ENCODE measurements at places on chromosomes 2 and 18.
A peak's percentile ranks its signal among the peaks of the same experiment; 100 is the strongest.

DNA sequence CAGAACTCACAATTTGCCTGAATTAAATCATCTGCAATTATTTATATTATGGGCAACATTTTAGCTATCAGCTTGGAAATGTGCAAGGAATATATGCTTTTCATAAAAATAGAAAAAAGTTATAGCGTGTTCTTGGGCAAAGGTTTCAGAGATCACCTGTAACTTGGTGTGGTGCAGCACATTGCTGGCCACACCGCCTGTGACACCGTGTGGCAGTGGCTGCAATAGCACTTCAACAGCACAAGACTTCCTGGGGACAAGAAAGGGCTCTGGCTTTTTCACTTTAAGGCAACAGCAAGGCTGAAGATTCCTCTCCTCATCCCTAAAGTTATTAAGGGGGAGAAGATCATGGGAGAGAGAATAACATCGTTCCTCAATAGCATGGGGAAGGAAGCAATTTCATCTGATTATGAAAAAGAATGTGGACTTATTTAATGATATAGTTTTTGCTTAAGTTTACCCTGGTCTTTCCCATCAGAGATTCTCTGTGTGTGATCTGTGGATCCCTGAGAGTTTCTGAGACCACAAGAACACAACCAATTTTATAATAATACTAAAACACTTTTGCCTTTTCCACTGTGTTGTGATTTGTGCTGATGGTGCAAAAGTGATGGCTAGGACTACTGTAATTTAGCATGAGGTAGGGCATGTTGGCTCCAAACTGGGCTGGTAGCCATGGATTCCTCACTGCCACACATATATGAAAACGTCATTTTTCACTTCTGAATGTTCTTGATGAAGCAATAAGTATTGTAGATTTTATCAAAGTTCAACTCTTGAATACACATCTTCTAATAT, 15.0 kb upstream of the SERPINB3 start:
- DNase-seq = no peak

DNA sequence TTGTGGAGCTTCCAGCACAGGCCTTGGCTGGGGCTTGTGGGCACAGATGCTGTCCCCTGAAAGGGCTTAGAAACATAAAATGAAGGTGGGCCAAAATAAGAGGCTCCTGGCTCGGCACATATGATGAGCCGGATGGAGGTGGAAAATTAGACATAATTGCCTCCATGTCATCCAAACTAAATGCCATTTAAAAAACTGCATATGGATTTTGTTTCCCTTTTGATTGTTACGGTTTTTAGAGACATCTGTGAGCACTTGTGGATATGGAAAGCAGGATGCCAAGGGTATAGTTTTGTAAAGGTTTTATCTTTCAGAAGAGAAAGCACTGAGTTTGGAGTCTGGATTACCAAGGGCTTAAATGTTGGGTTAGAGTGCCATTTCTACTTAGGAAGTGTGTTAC, 498.3 kb downstream of the RIT2 start:
- DNase-seq = no peak

DNA sequence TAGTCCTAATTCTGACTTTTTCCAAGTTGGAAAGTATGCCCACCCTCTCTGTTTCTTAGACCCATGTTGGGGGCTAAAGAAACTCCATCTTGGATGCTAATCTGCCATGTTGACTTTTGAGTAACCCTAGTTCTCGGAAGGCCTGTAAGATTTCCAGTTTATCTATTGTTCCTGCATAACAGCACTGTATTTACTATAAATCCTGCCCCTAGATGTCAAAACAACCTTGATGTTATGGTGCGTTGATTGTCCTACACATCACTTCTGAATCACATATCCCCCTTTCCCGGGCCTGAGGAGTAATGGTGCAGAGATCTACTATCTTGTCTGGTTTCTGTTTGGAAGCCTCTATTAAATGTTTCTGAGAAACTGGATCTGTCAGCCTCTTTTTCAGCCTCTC, 116.7 kb downstream of the ALK start:
- DNase-seq = no peak

- no peak for DNase-seq
Measured at GRCh38 chr2:227865291-227865690, 6.1 kb upstream of the DAW1 start.

- no peak for DNase-seq
Measured at GRCh38 chr2:10297191-10297830, 5.4 kb upstream of the HPCAL1 start.

DNA sequence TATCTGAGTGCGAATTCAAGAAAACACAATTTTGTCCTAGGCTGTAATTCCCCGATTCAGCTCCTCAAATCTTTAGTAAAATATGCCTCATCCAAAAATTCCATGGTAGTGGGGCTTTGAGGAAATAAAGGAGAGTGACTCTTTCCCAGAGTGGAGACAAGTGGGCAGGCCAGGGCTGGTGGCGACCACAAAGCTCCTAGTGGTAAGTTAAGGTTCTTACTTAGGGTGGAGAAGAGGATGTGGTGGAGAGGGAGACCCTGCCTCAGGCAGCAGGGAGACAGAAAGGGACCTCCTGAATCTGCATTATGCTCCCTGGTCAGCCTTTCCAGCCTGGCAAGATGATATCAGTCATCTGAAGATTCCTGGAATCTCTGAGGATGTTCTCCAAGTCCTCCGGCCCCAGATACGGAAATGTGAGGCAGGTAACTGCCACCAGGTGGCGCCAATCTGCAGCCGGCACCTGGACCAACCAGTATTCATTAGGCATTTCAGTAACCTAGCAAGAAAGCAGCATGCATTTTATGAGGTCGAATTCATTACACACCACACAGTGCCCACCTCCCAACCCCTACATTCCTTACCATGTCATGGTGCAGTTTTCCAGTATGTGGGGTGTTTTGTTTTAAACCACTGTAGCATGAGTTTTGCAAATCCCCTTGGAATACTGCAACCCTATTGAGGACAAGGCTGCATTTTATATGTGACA, 106.4 kb downstream of the POLE4 start:
- DNase-seq = peak; percentile 6

GRCh38 chr2:75356865-75357264, 157.5 kb upstream of the TACR1 start:
- no peak for DNase-seq

DNA sequence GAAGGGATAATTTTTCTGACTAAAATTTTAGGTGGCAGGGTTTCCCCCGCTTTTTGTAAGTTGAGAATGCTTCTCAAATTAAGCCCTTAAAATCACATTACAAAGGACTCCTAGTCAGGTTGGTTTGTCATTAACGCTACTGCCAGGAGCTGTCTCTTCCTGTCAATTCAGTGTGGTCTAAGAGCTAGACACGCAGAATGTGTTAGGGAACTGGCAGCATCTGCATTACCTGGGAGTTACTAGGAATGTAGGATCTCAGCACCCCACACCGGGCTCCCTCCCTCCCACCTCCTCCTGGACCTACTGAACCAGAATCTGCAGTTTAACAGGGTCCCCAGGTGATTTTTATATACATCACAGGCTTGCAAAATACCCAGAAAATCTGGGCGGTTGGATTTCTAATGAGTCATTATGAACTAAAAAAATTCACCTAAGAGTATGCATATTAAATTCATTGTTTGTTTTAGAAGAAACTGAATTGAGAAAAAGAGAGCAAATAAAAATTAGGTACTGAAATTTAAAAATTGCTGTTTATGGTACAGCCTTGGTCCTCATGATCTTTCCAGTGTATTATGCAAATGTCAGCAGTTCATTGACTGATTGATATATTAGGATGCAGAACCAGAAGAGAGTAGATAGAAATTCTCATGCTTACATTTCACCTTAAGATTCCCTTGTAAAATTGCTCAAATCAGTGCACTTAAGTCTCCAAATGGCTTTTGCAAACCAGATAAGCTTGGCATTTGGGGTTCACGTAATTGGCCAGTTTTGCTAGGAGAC, 130.9 kb upstream of the ITGA6 start:
- no peak for DNase-seq

GRCh38 chr2:200746301-200746700, 65.4 kb upstream of the BZW1 start:
- no peak for DNase-seq

DNA sequence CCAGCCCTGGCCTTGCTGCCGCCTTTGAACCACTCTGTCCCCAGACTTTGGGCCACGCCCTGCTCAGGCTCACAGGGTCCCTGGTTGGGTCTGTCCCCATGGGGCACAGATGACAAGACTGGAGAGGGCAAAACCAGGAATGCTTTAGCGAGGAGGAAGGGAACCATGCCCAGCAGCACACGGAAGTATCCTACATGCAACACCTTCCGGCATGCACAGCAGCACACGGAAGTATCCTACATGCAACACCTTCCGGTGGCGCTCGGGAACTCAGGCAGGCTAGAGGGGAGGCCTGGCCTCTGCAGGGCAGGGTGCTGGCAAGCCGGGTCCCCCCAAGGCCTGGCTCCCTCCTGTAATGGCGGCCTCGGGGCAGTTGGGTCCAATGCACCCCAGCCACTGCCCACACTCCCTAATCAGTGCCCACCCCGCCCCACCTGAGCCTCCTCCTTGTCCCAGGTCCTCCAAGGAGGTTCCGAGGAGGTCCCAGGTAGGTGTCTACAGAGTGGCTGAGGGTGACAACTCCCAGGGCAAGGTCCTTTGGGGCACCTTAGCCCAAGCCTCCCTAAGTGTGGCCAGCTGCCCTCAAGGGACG, 33.6 kb upstream of the SNED1 start:
- no peak for DNase-seq

- no peak for DNase-seq
Measured at GRCh38 chr2:10437806-10438205, 10.3 kb downstream of the ODC1 start.

GRCh38 chr2:222722327-222722946, 51.0 kb downstream of the MOGAT1 start:
- no peak for DNase-seq

DNA sequence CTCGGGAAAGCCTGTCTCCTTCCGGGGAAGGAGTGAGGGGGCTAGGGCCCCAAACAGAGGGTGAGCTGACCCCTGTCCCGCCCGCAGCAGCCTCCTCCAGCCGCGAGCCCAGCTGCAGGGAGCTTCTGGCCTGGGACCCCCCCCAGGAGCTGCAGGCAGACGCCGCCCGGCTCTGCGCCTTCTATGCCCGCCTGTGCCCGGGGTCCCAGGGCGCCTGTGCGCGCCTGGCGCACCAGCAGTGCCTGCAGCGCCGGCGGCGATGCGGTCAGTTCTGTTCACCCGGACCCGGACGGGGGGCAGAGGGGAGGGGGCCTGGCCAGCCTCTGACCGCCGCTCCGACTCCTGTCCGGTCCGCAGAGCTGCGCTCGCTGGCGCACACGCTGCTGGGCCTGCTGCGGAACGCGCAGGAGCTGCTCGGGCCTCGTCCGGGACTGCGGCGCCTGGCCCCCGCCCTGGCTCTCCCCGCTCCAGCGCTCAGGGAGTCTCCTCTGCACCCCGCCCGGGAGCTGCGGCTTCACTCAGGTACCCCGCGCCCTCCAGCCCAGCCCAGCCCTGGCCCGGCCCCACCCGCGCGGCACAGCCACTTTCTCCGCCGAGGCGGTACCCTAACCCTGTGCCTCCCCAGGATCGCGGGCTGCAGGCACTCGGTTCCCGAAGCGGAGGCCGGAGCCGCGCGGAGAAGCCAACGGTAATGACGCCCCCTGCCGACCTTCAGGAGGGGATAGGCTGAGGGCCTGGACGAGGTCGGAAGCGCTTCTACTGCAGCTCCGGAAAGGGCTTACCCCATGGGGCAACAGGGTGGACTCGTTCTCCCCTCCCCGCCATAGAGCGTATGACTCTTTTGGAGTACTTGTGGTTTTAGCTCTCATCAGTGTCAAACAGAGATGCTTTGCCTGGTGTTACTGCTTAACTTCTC, 2.0 kb upstream of the CHRND start:
- DNase-seq = no peak

GRCh38 chr2:217326238-217327022, 466.6 kb upstream of the TNP1 start:
- DNase-seq = no peak

DNA sequence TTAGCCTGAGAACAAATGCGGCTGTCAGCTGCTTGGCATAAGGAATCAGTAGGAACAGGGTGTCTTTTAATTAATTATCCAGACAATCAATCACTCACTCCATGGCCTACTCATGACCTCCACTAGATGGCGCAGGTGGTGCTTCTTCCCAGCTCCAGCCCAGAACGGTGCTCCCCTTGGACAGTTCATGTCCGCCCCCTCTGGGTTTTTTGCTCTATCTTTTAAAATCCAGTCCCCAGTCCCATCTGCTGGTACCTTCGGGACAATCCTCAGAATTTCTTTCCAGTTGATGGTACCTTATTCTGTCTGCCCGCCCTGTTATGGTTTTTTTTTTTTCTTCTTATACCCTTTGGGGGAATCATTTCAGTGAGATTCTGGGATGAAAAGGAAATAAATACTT, 99.8 kb downstream of the CACNB4 start:
- peak; percentile 5 for DNase-seq

Data from stimulated activated CD4-positive, alpha-beta T cell treated with anti-CD3 and anti-CD28 coated beads, TNF-alpha, amount 100 ng/mL, for 4 hours (primary cell).